Right cardiac atrium (tissue), 5 donors: ENCODE measurements at places on chromosomes 3 and 15. TPM values are rescaled to one million over a fixed set of nuclear protein-coding genes. Genes with fewer than 3 reads are reported as not detected.
A peak's percentile ranks its signal among the peaks of the same experiment; 100 is the strongest.

The LRRN1 gene
- 0.14 TPM for total RNA-seq

The SPSB4 gene
- 5.9 TPM for total RNA-seq

The KLHL25 gene
- 5.8 TPM for total RNA-seq

The SRPRB gene
- 25.8 TPM for total RNA-seq

DNA sequence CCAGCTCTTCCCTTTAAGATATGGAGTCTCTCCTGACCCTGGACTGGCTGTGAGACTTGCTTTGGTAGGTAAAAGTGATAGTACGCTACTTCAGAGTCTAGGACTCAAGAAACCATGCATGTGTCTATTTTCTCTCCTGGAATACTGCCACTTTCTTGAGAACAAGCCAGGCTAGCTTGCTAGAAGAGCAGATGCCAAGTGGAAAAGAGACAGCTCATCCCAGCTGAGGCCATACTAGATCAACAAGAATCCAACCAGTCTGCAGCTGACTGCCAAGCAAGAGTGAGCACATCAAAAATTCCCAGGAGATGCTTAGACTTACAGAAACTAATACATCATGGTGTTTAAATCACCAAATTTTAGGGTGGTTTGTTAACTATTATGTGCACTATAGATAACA lies 208.3 kb upstream of the RBMS3 start:
- DNase-seq: no peak

GRCh38 chr3:132542577-132542976 lies 54.5 kb upstream of the ACKR4 start:
- DNase-seq: no peak

DNA sequence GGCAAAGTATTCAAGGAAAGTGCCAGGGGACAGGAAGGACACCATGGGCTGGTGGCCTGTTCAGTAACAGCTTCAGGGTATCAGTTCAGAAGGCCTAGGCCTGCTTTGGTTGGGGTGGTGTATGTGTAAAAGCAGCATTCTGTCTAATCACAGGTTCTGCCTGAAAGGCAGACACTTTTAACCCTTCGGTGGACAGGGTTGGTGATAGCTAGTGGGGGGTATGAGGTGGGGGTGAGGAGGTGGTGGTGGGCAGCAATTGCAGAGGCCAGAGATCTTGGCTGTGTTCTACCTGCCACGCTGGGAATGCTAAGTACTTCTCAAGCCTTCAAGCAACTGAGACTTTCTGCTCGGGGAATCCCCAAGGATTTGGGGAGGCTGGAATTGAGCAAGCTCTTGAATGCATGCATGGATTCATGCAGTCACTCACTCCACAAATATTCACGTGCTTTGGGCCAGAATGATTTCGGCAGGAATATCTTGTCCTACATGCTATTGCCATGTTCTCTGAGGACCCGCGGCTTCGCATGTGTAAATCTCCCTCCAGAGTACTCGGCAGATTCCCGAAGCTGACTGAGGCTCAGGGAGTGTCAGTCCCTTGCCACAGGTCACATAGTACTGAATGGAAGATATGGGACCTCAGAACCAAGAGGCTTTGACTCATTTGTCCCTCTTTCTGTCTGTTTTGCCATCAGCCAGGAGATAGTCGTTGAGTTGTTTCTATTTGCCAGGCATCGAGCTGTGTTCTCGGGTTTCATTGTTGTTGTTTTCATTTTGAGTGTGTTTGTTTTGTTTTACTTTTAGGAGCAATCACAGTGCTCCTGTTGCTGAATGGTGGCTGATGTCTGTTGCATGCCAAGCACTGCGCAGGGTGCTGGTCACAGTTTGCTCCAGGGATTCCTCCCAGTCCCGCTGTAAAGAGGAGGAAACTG lies 65.5 kb downstream of the SMAD3 start:
- DNase-seq: no peak

- peak; percentile 94 for DNase-seq
Measured at GRCh38 chr15:70195587-70196305, 98.0 kb upstream of the TLE3 start.

DNA sequence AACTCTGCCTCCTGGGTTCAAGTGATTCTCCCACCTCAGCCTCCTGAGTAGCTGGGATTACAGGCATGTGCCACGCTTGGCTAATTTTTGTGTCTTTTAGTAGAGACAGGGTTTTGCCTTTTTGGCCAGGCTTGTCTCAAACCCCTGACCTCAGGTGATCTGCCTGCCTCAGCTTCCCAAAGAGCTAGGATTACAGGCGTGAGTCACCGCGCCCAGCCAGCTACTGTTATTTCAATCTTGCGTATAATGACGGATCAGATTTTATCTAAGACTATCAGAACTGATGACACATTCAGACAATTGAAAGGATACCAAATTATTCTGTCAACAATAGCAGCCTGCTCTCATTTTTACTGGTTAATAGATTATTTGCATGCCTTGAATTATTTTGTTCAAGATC lies 612.2 kb downstream of the ZIC1 start:
- no peak for DNase-seq

DNA sequence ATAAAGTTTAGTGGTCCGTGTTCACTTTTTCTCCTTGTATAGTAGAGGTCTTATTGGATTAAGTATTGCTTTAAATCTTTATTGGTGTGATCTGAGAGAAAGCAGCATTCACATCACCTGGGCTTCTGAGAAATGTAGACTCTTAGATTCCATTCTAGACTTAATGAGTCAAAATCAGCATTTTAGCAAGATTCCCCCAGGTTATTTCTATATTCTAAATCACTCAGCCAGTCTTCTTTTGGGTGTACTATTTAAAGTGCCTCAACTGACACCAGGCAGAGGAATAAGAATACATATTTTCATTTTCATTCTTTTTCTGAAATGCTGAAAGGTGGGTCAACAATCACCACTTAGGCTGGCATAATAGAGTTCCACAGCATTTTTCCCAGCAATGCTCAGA lies 481.7 kb downstream of the TUSC7 start:
- no peak for DNase-seq

- DNase-seq: no peak
Measured at GRCh38 chr15:71698030-71698429, 112.3 kb upstream of the NR2E3 start.

- DNase-seq: no peak
Measured at GRCh38 chr15:54960266-54960665, 236.5 kb downstream of the RSL24D1 start.

DNA sequence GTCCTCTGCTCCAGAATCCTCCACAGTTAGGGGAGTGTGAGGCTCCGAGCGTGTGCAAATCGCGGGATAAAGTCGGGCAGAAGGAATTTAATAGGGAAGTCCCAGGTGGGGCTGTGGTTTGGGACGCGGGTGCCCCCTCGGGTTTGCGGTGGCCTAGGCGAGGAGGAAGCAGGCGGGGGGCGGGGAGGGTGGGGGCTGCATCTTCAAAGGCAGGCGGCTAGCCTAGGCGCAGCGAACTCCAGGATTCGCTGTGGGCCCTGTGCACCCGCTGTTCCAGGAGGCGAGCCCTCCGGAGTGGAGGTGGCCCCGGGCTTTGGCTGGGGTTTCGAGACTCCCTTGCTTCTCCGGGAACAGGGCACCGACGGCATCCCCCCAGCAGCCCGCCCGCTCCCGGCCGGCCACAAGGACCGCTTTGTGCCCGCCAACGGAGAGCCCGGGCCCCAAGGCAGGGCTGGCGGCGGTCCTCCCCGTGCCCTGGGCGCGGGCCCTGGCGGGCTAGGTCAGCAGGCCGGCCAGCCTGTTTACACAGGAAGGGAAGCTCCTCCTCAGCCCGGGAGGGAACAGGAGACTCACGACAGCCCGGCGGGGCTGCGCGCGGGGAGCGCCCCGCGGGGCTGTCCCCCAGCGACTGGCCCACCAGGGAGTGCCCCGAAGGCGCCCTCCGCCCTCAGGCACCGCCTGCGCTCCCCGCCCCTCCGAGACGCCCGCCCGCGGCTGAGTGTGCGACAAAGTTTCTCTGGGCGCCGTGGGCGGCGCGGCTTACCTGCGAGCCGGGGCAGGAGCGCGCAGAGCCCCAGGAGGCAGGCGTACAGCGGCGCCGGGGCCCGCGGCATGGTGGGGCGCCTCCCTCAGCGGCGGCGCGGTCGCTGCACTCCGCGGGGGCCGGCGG lies 753 bp downstream of the ITGB5 start:
- peak; percentile 78 for DNase-seq

DNA sequence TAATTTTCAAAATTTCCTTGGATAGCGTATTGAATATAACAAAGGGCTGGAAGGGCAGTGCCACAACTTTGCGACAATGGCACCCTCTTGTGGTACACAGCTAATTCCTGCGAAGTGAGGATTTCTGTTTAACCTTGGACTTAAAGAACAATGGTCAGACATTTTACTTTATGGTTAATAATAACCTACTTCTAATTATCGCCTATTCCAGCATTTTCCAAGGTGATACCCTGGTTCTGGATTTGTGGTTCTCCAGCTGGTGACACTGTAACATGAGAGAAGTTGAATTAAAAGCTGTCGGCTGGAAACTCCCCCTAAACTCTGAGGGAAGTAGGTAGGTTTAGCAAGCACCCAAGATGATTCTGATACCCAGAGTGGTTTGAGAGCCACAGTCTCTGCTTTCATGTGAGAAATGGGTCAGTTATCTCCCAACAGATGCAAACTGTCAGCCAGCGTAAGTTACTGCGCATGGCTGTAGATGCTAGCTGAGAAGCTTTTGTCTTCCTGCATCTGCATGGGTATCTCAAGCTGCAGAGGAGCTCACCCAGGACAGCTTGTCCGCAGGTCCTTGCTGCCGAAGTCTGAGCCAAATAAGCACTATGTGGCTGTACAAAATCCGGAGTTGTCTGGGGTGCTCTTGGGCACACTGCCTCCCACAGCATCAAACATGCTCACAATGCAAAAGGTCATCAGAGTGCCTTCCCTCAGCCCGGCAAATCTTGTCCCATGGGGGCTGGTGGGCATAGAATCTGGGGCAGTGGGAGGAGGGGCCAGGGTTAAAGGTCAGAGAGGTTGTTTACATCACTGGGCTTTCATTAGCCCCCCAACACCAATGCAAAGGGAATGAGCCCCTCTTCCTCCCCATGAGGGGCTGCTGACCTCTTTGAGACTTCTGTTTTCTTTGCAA lies 6.6 kb upstream of the CHSY1 start:
- peak; percentile 68 for DNase-seq

DNA sequence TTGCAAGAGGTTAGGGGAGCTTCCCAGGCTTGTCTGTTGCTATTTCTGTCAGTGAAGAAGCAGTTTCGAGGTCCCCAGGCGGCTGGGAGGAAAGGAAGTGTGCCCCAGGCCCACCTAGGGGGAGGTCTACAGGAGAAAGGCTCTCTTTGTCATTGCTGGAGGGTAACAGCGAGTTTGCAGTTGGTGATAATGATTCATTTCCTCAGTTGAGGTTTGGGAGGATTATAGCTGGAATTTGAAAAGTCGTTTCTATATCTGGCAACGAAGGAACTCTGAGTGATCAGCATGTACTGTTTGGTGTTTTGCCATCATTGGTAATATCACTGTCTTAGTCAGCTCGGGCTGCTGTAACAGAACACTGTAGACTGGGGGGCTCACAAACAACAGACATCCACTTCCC lies 65.5 kb upstream of the UBE3A start:
- no peak for DNase-seq
